BE2C (cell line): ENCODE measurements at places on chromosomes 4 and X.

DNA sequence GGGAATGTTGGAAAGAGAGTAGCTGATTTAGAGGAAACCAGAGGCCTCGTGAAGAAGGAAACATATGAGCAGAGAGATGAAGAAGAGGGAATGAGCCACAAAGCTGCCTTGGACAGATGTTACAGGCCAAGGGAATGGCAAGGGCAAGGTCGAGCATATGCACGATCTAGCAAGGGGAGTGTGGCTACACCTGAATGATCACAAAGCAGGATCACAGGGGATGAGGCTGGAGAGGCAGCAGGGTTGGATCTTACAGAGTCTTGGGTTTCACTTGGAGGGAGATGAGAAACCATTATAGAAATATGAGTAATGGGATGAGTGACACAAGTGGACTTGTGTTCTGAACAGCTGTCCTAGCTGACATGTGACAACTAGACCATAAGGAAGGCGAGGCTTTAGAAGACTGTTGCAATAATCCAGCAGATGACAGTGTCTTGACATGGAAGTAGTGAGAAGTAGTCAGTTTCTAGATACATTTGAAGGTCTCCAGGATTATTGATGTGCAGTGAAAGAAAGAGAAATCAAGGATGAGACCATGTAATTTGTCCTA is 58.7 kb downstream of the RASGEF1B start:
- DNase-seq = no peak

DNA sequence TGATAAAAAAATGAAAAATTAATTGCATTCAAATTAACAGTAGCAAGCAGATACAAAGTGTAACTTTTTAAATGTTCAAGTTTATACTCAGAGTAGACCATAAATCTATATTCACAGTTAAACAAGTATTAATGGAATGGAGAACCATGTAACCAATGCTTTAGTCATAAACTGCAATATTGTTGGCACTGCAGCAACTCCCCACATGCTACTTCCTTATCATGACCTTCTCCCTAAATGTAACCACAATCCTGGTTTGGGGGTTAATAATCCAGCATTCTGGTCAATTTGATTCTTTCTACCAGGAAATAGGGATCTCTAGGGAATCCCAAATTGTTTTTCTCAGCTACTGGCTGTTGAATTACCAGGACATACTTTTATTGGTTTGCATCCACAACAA is 223.9 kb upstream of the DCAF8L1 start:
- DNase-seq = no peak

GRCh38 chrX:22748093-22748999 is 251.4 kb upstream of the DDX53 start:
- peak; percentile 50 for DNase-seq

- peak; percentile 27 for DNase-seq
Measured at GRCh38 chrX:104343428-104344129, 88.8 kb upstream of the ESX1 start.

DNA sequence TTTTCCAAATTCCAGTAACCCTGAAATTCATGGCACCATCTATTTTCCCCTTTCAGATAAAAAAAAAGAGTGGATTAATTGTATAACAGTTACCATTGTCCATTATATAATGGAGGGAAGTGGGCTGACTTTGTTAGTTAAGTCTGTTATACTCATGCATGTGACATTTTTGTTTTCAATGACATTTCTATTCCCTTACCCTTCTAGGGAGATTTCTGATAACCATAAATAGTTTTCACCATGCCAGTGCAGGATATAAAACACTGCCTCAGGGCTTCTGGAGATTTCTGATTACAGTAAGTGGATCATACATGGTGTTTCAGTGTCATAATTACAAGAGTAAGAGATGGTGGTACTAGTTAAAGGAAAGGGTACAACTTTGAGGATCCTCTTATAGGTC is 45.5 kb downstream of the SUPT20HL1 start:
- no peak for DNase-seq

GRCh38 chr4:47736555-47736954 is 101.3 kb downstream of the CORIN start:
- DNase-seq = no peak

GRCh38 chr4:35237924-35238323 is 1006.4 kb downstream of the ARAP2 start:
- DNase-seq = no peak

- no peak for DNase-seq
Measured at GRCh38 chr4:165738571-165738970, 134.5 kb upstream of the TLL1 start.

DNA sequence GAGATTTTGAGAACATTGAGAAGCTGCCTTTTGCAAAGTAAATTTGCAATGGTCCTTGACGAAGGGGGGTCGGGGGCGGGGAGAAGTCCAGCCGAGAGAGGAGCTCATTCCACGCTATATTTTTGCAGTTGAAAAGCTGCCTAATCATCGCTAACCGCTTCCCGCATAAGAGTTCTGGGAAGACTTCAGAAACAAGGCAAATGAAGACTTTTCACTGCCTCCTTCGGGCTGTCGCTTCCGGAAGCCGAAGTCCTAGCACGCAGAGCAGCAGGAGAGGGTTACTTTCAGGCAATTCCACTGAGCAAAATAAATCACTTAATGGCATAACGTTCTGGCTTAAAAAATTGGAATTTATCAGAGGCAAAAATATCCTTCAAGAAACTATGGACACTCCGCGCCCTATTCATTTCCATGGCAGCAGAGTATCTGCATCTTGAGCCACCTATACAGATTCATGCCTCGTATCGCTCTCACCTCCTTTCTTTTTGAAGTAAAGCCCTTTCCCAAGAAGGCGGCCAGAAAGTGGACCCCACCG is 2.6 kb upstream of the LRAT start:
- no peak for DNase-seq

DNA sequence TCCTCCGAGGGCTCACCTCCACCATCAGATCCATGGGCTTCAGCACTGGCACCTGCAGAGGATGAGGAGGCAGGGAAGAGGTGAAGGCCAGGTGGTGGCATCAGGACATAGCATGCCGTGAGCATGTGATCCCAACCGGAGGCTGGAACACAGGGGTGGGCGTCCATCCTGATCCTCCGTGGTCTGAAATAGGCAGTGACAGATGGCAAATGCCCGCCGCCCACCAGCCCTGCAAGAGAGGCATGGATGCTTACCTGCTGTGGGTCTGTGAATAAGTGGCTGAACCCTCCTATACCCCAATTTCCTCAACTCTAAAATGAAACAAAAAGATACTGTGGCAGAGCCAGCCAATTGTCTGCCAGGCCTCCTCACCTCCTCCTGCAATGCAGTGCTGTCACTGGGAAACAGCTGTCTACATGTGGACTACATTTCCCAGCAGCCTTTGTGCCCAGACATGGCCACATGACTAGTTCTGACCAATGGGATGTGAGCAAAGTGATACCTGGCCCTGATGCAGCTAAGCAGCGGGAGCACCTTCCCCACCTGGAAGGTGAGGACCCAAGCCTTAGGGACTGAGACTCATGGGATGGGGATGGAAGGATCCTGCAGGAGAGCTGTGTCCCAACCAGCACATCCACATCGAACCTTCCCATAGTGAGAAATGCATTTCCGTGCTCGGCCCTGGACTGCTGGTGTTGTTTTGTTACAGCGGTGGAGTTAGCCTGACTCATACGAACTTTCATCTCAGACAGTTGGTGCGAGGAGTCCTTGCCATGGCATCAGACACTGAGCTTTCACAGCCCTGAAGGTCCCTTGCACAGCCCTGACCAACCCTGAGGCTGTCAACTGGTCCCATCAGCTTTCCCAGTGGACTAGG is 99.5 kb downstream of the PPP2R2C start:
- DNase-seq = peak; percentile 63

GRCh38 chrX:9465380-9466123 is 694 bp downstream of the TBL1X start:
- peak; percentile 9 for DNase-seq

- peak; percentile 80 for DNase-seq
Measured at GRCh38 chr4:28686618-28687017, 1826.0 kb downstream of the STIM2 start.

- no peak for DNase-seq
Measured at GRCh38 chrX:12329476-12329875, 191.2 kb downstream of the FRMPD4 start.

DNA sequence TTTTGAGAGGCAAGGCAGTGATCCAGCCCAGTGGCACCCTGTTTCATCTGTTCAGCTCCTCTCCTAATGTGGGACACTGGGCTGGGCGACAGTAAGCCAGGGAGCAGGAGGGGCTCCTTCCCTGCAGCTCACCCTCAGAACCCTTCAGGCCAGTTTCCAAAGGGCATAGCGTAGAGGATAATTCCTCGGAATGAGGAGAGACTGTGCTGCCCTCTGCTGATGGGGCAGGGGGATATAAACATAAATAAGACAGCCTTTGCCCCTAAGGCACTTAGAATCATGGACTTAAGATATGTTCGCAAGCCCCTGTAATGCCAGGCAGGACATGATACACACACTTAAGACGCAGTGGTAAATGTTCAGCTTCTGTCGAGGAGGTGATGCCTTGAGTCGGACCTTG is 27.9 kb upstream of the ZNF185 start:
- DNase-seq = no peak

GRCh38 chrX:123731258-123731986 is 1.4 kb downstream of the THOC2 start:
- DNase-seq = peak; percentile 21

- DNase-seq = no peak
Measured at GRCh38 chr4:3069661-3070199, 4.6 kb downstream of the HTT-AS start.

DNA sequence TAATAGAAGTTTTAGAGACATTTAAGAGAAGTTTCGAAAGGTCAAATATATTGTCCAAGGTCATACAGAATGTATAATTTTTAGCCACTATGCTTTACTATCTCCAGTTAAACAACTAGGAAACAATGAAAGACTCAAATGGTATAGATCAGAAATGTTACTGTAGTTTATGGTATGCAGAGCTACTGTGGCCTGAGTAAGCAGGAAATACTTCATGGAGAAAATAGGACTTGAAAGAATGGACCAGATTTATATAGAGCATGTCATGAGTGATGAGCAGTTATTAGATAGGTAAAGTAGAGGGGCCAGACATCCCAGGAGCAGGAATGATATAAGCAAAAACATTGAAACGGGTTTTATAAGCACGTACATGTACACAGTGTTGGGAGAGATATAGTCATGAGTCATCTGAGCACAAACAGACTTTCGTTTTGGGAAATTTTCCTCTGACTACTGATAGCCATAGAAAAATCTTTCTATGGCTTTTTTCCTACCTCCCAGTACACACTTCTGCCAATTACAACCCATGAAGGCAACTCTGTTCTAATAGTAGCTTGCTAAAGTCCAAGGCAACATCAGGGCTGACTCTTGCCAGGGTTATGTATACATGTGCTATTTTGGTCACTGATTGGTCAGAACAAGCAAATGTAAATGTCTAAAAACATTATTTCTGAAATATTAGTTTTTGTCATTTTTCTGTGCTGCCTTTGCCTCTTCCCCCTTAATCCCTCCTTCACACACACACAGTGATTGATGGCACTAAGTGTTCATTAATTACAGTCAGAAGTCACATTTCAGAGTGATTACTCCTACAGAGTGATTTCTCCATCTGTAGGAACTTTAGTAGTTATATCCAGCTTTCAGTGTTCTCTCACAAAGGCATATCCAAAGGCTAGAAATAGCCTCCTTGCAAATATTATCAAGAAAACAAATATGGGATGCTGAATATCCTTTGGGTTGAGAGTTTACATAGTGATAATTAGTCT is 198.7 kb downstream of the ENOX2 start:
- DNase-seq = no peak

- no peak for DNase-seq
Measured at GRCh38 chrX:98412058-98412457, 1528.3 kb downstream of the RPA4 start.

DNA sequence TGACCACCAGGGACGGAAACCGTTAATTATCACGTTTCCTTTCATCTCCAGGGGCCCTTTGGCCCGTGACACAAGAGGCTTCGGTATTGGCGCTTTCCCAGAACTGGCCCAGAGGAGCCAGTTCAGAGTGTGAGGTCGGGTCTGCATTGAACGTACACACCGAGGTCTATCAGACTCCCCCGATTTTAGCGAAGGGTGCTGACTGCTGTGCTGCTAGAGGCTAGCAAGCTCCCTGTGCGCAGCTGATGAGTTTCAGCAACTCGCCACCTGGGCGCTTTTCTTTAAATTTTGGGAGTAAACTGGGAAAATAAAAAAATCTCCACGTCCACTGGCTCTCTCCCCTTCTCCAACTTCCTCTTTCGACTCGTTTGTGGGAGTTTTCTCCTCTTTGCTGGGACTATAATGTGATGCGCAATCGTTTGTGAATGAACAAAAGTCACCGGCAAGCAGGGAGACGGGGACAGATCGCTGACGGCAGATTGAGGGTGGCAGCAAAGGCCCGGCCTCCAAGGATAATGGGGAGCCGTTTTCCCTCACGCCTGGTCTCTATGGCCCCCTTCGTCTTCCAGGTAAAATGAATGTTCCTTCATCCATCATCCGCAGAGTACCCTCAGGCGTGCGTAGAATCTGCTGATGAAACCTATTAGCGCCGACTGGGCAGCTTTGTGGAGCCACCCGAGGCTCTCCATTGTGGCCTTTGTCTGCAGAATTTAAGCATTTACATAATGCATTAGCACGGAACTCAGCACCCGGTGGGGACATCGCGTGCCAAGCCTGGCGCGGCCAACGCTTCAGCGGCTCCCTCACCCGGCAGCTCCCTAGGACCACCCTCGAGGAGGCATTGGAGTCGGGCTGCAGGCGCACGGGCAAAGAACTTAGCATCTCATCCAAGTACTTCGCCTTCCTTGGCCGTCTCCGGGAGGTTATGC is 1.6 kb upstream of the LRAT start:
- no peak for DNase-seq
